ENCODE measurements at places on chromosomes 3 and 15.

DNA sequence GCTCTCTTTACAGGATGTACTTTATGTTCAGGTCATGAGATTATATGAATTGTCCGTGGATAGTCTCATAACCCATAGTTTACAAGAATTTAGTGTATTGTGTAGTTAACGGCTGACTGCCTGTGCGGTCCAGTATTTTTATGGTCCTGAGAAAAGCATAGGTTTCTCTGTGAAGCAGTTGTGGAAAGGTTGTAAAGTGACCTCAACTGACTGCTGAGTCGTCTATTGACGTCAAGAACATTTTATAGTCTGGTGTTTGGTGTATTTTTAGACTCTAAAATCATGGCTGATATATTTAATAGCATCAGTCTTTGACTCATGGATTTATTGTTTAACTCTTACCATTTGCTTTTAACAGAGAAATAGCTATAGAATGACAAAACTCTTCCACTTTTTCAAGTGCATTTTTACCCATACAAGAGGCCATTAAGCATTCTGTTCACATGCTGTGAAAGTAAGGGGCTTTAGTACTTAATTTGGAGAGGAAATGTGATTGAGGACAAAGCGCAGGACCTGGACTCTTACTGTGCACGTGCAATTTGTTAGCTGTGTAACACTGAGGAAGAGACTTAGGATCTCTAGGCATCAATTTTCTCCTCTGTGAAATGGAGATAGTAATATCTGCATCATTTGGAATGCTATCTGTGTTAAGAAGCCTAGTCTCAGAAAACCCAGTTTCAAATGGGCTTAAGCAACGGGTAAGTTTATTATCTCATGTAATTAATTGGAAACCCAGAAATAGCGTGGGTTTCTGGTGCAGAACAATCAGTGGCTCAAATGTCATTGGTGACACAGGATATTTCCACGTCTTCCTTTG lies 240.8 kb downstream of the NFKBIZ start:
- no peak for DNase-seq

- DNase-seq, result no peak
Measured at GRCh38 chr3:50610181-50610971, 1.2 kb downstream of the CISH start.

DNA sequence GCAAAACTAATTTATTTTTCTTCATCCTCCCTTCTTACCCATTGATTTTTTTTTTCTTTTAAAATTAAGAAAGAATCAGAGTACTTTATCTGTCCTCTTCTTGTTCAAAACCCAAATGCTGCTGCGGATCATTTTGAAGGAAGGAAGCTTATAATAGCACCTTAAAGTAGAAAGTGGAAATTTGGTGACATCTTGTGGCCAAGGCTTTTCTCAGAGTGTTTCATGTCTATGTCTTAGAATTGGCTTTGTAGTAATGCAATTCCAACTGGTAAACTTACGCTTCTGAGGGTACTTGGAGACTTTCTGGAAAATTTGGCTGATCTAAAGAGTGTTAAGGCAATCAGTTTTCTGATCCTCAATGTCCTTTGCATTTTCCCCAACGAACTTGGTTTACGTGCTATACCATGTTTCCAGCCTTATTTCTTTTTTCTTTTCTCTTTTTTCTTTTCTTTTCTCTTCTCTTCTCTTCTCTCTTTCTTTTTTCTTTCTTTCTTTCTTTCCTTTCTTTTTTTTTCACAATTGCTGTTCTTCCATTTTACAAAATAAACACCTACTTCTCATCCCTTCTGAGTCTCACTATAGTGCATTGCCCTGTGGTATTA lies 30.7 kb downstream of the C3orf38 start:
- DNase-seq, result no peak

- DNase-seq, result peak; percentile 31
Measured at GRCh38 chr3:53803124-53803815, 42.9 kb downstream of the CHDH start.

GRCh38 chr3:145780301-145780700 lies 380.7 kb downstream of the PLOD2 start:
- no peak for DNase-seq

GRCh38 chr3:169298247-169298992 lies 365.1 kb downstream of the MECOM start:
- no peak for DNase-seq

DNA sequence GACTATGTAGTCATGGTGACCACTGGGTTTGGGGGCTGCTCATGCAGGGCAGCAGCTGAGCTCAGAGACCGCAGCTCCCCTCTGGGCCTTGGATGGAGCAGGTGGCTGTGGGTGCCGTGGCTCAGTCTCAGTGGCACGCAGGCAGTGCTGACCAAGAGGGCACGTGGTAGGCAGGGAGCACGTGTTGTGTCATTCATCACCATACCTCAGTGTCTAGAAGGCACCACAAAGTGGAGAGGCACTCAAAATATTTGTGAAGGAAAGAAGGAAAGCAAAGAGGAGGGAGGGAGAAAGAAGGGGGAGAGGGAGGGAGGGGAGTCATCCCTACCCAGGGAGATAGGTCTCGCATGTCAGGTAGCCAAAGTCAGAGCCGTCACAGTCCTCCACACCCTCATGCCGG lies 26.1 kb downstream of the EAF1 start:
- no peak for DNase-seq

DNA sequence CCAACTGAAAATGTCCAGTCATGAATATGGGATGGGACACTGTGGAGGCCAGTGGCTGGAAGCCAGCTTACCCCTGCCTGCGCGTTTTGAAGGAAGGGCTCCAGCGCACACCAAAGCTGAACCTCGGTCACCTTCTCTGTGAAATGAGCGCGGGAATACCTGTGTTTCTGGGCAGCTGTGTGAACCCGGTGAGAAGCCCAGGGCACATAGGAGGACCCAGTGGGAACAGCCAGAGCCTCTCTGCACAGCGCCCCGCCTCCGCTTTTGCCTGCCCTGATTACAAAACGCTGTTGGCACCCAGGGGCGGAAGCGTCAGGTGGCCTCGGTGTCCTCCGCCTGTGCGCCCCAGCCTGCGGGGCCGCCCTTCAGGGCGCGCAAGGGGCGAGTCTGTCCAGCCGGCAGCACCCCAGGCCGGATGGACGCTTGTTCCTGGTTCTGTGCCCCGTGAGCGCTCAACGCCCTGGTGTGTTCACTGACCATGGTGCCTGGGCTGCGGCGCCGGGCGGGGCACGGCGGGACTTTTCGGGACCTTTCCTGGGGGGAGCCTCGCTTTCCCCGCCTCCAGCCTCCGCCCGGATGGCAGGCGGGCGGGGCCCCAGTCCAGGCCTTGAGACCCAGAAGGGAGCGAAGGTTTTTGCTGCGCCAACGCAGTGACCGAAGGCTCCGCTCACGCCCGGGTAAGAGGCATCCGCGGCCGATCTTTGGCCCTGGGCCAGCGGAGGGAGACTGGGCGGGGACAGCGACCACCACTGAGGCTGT lies at the start of gene SQOR:
TSS of gene SQOR (plus strand) at position 598 of the 759 bp plus-strand sequence. CDS start 23,895 bp downstream, outside the sequence.
- peak; percentile 85 for DNase-seq

DNA sequence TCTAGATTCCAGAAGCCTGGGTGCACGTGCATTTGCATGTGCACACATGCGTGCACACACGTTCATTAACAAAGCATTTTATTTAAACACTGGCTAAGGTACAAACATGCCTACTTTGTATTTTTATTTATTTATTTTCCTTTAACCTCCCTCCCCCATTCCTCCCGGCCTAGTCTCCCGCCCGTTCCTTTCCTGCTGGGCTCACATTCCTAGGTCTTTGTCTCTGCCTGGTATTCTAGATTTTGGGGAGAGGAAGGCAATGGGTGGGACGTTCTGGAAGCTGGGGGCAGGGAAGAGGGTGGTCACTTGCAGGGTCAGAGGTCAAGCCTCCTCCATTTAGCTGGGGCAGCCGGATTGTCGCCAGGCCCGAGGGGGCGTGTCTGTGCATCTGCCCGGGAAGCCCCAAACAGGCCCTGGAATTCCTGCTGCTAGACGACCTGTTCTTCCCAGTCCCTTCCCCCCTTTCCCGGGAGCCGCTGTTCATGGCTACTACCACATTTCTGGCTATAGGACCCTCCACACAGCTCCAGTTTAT lies 51.8 kb downstream of the TRIM71 start:
- no peak for DNase-seq
